ENCODE measurements at places on chromosomes 1 and 21. TPM values are rescaled to one million over a fixed set of nuclear protein-coding genes. Genes with fewer than 3 reads are reported as not detected.

Gene KRTAP13-1
- total RNA-seq = not detected

Gene DCST1
- total RNA-seq = not detected

Gene F5
- 0.36 TPM for total RNA-seq

Gene AQP10
- 0.13 TPM for total RNA-seq

Gene MDM4
- 58.4 TPM for total RNA-seq

Gene CFAP126
- not detected for total RNA-seq

Gene GSTM4
- total RNA-seq = 4.0 TPM

Gene RHCE
- total RNA-seq = not detected

Gene CCDC24
- total RNA-seq = 1.9 TPM

Gene SPATA45
- total RNA-seq = not detected

Gene TRIM46
- 7.2 TPM for total RNA-seq

Gene SYT6
- total RNA-seq = not detected

Gene SLC1A7
- not detected for total RNA-seq

Gene AKR1A1
- 120 TPM for total RNA-seq

Gene SH3BGR
- 0.27 TPM for total RNA-seq

Gene GABRD
- not detected for total RNA-seq

Gene MATN1
- total RNA-seq = 0.13 TPM

Gene TCP10L
- total RNA-seq = not detected

Measured in thoracic aorta endothelial cell (primary cell).